B cell (primary cell): ENCODE measurements at places on chromosomes 4 and X. TPM values are rescaled to one million over a fixed set of nuclear protein-coding genes. Genes with fewer than 3 reads are reported as not detected.

PAGE2 gene
- 1.7 TPM in 1 of 2 replicates, not detected in the other for total RNA-seq

ZNF330 gene
- 29.4 and 36.7 TPM in 2 replicates for total RNA-seq

NXF2B gene
- total RNA-seq = not detected in 2 replicates

PPP1R2C gene
- not detected in 2 replicates for total RNA-seq

GAGE2A gene
- not detected in 2 replicates for total RNA-seq

DNA sequence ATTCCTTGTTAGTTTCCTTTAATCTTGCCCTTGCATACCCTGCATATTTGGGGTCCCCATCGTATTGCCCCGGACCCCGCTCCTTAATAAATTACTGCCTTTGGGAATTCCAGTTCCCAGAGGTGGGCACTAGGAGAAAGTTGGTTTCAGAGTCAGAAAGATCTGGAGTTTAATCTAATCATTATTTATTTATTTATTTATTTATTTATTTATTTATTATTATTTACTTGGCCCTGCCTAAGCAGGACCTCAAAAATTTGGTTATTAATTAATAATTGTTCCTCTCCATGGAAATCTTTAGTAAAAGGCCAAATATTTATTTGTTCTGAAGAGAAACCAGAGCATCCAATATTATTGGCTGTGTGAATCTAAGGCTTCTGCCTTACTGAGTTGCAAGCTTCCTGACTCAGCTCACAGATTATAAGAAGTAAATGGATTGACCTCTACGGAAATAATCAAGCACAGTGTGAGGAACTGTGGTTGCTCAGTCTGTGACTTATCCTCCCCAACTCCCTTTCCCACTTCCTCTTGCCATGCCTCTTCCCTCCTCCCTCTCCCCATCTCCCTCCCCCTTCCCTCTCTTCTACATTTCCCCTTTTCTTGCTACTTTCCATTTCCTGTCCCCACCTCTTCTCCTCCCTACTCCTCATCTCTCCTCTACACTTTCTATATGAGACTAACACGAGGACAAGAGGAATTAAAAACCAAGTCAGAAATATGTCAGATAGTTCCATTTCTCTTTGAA lies 61.5 kb upstream of the AP1S2 start:
- H3K27ac ChIP-seq = no peak overlapping the region
- no peak overlapping the region for H3K4me3 ChIP-seq
- no peaks in the 10 kb centered on the region for H3K27me3 ChIP-seq
- DNase-seq = no peak
- H3K4me1 ChIP-seq = peaks cover 13% of the 10 kb centered on the region

DNA sequence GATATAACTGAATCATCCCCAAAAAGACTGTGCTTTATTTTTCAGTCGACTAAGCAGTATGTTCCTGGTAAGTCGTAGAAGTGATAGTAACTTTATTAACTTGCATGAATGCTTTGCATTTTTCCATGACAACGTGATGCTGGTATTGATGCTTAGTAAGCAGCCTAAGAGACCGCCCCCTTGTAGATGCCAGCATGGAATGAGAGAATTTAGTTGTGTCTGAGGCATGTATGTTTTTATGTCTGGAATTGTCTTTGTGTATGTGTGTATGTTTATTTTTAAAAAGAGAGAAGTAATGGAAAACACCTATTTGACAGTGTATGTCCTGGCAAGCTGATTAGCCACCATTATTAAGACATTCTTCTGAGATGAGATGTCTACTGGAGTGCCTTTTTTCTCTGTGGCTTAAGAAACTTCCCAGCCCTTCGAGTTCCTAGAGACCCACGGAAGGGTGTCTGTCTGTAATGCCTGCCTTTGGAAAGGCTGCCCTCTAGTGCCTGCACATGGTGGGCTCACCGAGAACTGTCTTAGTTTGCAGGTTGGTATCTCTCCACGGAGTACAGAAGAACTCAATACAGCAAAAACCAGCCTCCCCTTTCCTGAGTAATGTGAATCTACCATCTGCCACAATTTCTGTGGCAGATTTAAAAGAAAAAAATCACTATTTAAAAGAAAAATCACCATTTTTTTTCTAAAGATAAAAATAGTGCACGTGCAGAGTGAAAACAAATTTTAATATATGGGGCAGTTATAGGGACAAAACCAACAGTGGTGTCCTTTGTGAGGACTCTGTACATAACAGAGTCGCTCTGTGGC lies 85.9 kb downstream of the AASDH start:
- H3K27me3 ChIP-seq = no peaks in the 10 kb centered on the region
- peak; percentile 56 for DNase-seq
- H3K36me3 ChIP-seq = no peaks in the 10 kb centered on the region
- no peak overlapping the region for H3K27ac ChIP-seq

- H3K36me3 ChIP-seq = no peaks in the 10 kb centered on the region
- peaks cover 16% of the 10 kb centered on the region for H3K27me3 ChIP-seq
- H3K4me3 ChIP-seq = no peak overlapping the region
- no peak overlapping the region for H3K27ac ChIP-seq
- DNase-seq = no peak
- no peaks in the 10 kb centered on the region for H3K4me1 ChIP-seq
Measured at GRCh38 chr4:153210727-153211126, 6.5 kb downstream of the TRIM2 start.

- H3K4me1 ChIP-seq = peaks cover 4% of the 10 kb centered on the region
- peak; percentile 8 for DNase-seq
- no peaks in the 10 kb centered on the region for H3K27me3 ChIP-seq
- H3K36me3 ChIP-seq = peaks cover 2% of the 10 kb centered on the region
Measured at GRCh38 chr4:168383510-168383909, 65.0 kb upstream of the DDX60 start.

DNA sequence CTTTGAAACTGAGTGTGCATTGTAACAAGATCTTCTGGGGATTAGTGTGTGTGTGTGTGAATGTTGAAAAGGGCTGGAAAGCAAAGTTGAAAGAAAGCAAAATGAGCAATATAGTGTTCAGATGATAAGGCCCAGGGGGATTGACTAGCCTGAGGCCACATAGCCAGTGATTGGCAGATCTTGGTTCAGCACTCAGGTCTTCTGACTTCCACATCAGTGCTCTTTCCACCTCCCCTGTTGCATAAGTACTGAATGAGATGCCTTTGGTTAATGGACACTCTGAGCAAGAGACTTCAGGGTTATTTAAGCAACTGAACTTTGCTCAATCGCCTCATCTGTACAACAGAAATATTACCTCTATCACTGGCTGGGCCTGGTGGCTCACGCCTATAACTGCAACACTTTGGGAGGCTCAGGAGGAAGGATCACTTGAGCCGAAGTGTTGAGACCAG lies 120.4 kb downstream of the TMEM164 start:
- no peak overlapping the region for H3K27ac ChIP-seq
- H3K27me3 ChIP-seq = no peaks in the 10 kb centered on the region
- DNase-seq = no peak
- H3K4me3 ChIP-seq = no peak overlapping the region
- H3K4me1 ChIP-seq = no peaks in the 10 kb centered on the region

DNA sequence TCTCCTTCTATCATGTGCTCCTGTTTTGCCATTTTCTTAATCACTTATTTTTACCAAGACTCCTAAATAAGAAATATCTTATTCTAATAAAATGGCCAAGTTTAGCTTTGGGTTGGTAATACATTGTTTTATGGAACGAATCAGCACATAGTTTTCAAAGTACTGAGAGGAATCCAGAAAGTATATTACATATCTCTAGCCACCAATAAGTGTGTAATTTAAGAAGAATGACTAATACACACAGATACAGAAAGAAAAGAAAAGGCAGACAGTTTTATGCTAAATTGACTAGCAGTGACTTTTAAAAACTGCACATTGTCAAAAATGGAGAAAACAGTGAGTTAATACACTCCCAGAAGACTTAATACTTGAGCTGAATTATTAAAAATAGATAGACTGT lies 167.0 kb upstream of the IL15 start:
- H3K4me1 ChIP-seq = no peaks in the 10 kb centered on the region
- no peak overlapping the region for H3K27ac ChIP-seq
- DNase-seq = no peak
- H3K4me3 ChIP-seq = no peak overlapping the region
- H3K36me3 ChIP-seq = no peaks in the 10 kb centered on the region
- no peaks in the 10 kb centered on the region for H3K27me3 ChIP-seq

DNA sequence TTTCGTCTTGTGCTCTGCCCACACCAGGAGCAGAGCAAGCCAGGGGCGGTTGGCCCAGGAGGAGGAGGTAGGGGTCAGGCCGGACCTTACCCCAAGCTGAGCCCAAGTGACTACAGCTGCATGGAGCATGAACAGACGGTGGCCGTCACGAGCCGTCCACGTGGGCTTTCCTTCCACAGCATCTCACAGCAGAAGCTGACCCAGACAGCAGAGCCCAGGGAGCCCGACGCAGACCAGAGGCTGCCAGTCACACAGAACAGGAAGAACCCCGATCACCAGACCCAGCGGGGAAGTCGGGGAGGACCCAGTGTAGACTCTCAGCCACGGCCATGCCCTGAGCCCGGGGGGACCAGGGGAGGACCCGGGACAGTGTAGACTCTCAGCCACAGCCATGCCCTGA lies 58.0 kb downstream of the FAM53A start:
- no peak overlapping the region for H3K27ac ChIP-seq
- no peak overlapping the region for H3K4me3 ChIP-seq
- peaks cover 4% of the 10 kb centered on the region for H3K4me1 ChIP-seq

- no peaks in the 10 kb centered on the region for H3K36me3 ChIP-seq
- DNase-seq = no peak
- no peak overlapping the region for H3K4me3 ChIP-seq
- H3K27me3 ChIP-seq = no peaks in the 10 kb centered on the region
Measured at GRCh38 chrX:45803383-45803921, 602.8 kb upstream of the DIPK2B start.

DNA sequence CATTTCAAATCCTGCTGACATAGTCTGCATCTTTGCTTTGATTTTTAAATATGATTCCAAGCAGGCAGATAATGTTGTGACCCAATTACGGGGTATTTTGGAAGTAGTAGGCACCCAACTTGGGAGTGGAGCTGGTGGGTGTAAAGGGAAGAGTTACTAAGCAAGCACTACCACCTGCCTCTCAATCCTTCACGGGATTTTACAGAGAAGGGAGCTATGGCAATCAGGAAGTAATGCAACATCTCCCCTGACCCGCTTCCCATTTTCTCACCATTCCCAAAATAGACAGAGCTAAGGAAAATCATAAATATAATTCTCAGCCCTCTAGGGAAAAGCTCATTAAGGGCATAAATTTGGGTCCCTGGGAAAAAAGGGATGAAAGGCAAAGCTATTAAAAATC lies 9.2 kb downstream of the APBB2 start:
- H3K27ac ChIP-seq = no peak overlapping the region
- no peaks in the 10 kb centered on the region for H3K36me3 ChIP-seq
- no peak for DNase-seq
- H3K4me3 ChIP-seq = no peak overlapping the region
- H3K4me1 ChIP-seq = no peaks in the 10 kb centered on the region

- no peak overlapping the region for H3K4me3 ChIP-seq
- H3K4me1 ChIP-seq = no peaks in the 10 kb centered on the region
- H3K27ac ChIP-seq = no peak overlapping the region
- H3K36me3 ChIP-seq = no peaks in the 10 kb centered on the region
- no peak for DNase-seq
Measured at GRCh38 chrX:153870288-153870690, 15.7 kb downstream of the L1CAM start.

DNA sequence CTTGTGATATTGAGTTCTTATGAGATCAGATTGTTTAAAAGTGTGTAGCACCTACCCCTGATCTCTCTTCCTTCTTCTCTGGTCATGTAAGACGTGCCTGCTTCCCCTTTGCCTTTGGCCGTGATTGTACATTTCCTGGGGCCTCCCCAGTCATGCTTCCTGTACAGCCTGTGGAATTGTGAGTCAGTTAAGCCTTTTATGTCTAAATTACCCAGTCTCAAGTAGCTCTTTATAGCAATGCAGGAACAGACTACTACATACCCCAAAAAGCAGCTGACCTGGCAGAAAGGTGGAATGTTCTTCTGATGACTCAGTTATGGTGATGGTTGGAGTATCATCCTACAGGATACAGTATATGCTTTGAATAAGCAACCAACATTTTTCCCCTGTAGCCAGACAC lies 11.4 kb upstream of the MCUB start:
- no peaks in the 10 kb centered on the region for H3K36me3 ChIP-seq
- no peak overlapping the region for H3K4me3 ChIP-seq
- no peak for DNase-seq
- no peaks in the 10 kb centered on the region for H3K27me3 ChIP-seq

GRCh38 chr4:188279184-188279583 lies 139.9 kb downstream of the TRIML1 start:
- DNase-seq = no peak
- no peaks in the 10 kb centered on the region for H3K27me3 ChIP-seq
- H3K4me3 ChIP-seq = no peak overlapping the region
- no peaks in the 10 kb centered on the region for H3K36me3 ChIP-seq
- H3K4me1 ChIP-seq = no peaks in the 10 kb centered on the region

GRCh38 chrX:151713849-151714248 lies 2.0 kb upstream of the FATE1 start:
- no peak overlapping the region for H3K27ac ChIP-seq
- DNase-seq = no peak
- H3K4me1 ChIP-seq = no peaks in the 10 kb centered on the region
- no peaks in the 10 kb centered on the region for H3K27me3 ChIP-seq
- H3K36me3 ChIP-seq = no peaks in the 10 kb centered on the region
